ENCODE measurements at places on chromosomes 16 and 17. TPM values are rescaled to one million over a fixed set of nuclear protein-coding genes. Genes with fewer than 3 reads are reported as not detected.

TOM1L1 gene
- 15.5 TPM for total RNA-seq

CACNG3 gene
- total RNA-seq, result not detected

TPSG1 gene
- not detected for total RNA-seq

GRB7 gene
- under 0.01 TPM for total RNA-seq

SHISA9 gene
- under 0.01 TPM for total RNA-seq

IL34 gene
- 13.2 TPM for total RNA-seq

GRAPL gene
- total RNA-seq, result not detected

ITGA2B gene
- 0.56 TPM for total RNA-seq

DOC2B gene
- total RNA-seq, result 0.19 TPM

CACNG1 gene
- total RNA-seq, result not detected

All from regular cardiac myocyte (primary cell).